SJSA1 (cell line): ENCODE measurements at places on chromosomes 2 and 18.

GRCh38 chr2:219728991-219729487 lies 101.6 kb downstream of the SLC4A3 start:
- DNase-seq: no peak

DNA sequence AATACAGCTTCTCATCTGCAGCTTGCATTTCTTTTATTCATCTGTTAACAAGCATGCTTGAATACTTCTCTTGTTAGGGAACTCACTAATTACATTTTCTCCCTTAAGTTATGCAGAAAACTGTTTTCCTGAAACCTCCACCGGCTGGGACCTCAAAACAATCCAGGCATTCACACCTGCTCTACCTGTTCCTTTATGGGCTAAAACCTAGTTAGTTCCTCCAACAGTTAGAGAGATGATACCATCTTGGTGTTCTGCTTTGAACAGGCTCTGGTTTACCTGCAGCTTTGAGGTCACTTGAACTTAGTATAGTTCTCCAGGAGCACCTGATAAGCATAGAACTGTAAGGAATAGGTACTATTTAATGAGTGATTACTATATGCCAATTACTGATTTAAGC lies 6.1 kb downstream of the PLEK start:
- DNase-seq: no peak

DNA sequence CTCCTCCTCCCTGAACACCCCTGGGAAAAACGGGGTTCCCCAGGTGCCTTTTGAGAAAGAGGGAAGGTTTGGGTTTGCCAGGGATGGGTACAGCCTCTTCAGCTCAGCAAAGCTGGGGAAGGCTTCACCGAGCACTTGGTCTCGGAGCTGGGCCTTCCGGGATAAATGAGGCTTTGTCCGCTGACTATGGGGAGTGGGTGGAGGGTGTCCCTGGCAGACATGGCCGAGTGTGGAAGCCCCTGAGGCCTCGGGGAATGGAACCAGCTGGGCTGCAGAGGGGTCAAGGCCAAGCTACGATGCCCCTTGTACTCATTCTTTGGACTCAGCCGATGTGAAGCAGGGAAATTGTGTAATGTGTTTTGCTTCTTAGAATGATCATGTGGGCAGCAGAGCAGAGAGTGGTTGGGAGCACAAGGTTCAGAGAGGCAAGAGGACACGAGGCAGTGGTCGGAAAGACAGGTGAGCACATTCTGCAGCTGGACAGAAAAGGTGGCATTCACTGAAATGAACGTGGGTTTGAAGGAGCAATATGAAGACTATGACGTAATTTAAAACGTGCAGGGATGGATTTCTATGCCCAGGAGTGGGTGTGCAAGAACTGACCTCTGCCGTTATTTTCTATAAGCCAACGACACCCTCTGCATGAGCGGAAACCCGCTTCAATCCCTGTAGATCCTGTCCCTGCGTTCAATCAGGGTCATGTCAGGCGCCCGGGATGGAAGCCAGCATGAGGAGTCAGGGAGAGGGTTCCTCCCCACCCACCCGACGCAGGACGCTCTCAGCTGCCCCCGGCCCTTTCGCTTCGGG lies 142.6 kb downstream of the PXDN start:
- no peak for DNase-seq

GRCh38 chr2:186909095-186909494 lies 60.1 kb upstream of the ZSWIM2 start:
- DNase-seq: no peak

DNA sequence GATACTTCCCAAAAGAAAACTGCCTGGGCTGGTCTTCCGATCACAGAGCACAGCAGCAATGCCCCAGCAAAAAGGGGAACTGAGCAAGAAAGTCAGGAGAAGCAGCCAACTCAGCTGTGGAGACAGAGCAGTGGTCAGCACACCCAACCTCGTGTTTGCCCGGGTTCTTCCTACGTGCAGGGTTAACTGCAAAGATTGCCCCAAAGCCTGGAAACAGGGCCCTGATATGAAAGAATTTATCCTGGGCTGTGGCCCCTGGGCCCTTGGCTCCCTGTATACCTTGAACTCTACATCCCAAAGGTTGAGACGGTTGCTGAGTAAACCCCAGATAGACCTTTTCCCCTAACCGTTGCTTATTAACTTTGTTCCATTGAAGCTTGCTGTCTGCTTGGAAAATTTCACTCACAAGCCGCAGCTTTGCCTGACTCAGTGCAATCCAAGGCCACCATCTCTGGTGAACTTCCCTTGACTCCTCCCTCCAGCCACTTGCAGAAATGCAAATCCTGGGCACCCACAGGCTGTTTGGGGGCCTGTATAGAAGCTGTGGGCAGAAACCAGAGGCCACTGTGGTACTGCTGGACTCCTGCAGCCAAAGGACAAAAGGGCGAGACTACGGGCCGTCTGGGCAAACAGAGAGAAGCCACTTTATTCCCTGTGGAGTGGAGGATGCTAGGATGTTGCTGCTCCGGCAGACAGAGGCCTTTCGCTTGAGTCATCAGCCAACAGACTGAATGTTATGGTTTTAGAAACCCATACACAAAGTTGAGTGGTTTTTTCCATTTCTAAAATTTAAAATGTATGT lies 18.2 kb downstream of the NRP2 start:
- DNase-seq: peak; percentile 91

DNA sequence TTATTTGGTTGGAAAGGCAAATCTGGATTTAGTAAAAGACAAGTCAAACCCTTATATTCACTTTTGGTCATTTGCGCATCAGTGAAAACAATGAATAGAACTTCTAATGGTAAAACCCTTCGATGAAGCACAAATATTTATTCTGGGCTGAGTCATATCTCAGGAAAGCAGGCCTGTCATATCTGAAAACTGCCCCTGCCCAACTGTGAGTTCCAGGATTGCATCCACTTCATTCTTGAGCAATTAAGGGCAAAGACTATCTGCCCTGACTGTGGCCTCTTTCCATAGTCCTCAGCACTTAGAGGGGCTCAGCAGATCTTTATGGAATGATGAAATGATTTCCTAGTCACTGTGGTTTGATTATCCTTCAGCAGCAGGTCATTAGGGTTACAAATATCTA lies 795.2 kb upstream of the ID2 start:
- DNase-seq: peak; percentile 23

GRCh38 chr2:184793176-184793575 lies 194.8 kb downstream of the ZNF804A start:
- DNase-seq: no peak

GRCh38 chr2:58155160-58155778 lies 85.9 kb downstream of the FANCL start:
- DNase-seq: no peak

DNA sequence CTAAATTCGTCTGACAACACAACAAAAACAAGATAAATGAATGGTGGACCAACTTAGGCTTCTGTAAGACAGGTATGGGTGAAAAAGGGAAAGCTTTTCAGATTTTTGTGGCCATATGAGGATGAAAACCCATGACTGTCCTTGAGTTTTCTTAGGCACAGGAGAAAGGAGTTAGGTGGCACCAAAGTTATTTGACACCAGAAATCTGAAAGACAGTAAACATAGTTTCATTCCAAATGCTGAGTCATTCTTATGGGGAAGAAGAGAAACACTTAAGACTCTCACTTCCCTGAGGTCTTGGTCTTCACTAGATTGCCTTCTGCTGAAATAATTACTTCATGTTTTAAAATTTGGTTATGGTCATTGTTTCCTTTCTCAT lies 5.2 kb upstream of the GPD2 start:
- DNase-seq: no peak

DNA sequence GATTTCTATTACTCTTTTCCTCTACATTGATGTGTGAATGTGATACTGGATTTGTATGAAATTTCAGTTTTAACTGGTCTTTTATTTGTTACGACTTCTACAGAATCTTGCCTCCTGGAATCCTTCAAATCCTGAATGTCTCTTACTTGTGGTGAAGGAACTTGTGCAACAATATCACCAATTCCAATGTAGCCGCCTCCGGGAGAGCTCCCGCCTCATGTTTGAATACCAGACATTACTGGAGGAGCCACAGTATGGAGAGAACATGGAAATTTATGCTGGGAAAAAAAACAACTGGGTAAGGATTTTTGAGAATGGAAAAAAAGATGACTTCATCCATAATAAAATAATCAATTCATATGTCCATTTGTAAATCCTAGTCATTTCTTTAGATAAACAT lies 134.6 kb downstream of the BABAM2 start:
- DNase-seq: no peak

- no peak for DNase-seq
Measured at GRCh38 chr2:44135771-44136170, 32.9 kb upstream of the PPM1B start.

DNA sequence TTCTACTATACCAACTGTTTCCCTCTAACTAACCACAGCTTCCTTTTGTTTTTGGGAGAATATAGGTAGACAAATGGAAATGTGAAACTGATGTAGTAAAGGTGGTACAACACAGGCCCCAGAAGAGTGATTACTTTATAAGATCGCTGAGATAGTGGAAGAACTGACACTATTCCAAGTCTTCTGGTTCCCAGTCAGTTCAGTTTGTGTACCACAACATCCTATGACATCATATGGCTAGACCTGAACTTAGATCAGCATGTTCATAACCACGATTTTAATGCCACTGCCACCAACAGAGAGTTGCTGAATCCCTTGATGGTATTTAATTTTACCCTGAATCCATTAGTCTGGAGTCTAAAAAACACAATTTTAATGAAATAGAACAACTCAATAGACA lies 328.9 kb downstream of the GPD2 start:
- no peak for DNase-seq

DNA sequence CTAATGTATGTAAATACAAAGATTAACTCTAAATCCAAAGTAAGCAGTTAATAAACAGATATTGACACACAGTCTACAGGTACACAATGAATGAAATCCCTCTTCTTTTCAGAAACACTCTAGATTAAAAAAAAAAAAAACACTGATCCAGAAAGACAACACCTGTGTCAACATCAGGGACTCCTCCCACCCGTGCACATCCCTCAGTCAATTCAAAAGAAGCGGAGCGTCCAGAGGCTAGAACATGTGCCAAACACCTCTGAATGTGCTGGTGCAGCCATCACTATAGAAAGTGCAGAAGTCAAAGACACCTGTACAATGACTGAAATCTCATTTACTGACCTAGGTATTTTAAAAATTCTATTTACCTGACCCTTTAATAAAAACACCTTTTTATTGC lies 622.6 kb upstream of the ID2 start:
- no peak for DNase-seq

DNA sequence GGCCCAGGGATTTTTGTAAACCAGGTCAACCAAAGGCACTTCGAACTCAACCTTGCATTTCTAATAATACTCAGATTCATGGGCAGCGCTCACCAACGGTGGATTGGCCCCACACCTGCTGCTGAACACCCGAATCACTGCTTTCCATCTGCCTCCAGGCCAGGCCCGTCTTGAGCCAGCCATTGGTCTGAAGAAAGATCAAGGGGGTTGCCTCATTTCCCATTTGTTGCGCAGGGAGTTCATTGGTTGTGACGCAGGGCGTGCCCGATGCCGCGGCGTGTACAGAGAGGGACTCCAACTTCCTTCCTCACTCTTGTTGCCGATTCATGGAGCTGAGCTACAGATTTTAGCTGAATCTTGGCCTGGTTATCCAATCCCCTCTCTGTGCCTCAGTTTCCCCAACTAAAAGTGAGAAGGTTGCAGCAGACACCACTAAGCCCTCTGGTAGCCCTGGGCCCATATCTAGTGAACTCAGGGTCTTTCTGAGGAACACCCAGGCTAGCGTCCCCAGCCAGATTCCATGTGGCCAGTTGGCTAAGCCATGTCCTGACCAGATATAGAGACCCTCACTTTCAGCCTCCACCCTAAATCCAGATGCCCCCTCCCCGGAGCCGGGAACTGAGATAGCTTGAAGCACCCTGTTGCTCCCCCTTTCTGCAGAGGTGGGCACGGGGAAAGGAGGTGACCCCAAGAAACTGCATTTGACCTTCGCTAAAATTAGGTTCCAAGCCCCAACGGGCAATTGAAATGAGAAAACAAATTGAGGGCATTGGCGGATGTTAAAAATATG lies 60.9 kb upstream of the HPCAL1 start:
- DNase-seq: no peak

DNA sequence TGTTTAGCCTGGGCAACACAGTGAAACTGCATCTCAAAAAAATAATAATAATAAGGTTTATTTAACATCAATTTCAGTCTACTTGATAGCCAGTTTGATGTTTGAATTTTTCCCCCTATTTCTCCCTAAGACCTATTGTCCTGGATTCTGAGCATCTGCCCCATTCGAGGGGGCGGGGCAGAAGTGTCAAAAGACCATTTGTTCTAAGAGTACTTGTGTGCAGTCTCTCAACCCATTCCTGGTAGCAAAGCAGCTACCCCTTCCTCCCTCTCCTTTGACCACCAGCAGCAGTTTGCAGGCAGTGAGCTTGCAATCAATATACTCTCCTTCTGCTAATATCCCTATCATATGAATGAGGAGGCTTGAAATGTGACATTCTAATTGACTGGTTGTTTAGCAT lies 71.9 kb downstream of the VWC2L start:
- DNase-seq: no peak

DNA sequence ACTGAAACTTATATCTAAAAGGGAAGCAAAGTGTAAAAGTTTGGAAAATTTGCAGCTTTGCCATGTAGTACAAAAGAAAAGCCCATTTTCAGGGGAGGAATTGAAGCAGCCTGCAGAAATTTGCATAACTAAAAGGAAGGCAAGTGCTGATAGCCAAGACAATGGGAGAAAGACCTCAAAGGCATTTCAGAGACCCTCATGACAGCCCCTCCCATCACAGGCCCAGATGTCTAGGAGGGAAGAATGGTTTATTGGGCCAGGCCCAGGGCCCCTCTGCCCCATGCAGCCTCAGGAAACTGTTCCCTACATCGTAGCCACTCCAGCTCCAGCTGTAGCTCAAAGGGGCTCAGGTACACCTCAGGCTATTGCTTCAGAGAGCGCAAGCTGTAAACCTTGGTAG lies 14.4 kb upstream of the WDR75 start:
- DNase-seq: no peak

DNA sequence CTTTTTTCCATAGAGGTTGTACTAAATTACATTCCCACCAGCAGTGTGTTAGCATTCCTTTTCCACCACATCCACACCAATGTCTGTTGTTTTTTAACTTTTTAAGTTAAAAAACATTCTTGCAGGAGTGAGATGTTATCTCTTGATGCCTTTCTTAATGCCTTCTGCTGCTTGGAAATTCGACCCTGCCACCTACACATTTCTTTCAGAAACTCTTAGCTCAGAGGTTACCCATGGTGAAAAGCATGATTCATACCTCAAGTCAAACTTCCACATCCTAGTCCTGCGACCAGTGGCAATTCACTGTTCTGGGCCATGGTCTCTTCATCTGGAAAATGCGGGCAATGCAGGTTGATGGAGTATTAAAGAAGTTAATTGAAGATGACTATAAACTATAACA lies 12.7 kb upstream of the HNMT start:
- DNase-seq: no peak

DNA sequence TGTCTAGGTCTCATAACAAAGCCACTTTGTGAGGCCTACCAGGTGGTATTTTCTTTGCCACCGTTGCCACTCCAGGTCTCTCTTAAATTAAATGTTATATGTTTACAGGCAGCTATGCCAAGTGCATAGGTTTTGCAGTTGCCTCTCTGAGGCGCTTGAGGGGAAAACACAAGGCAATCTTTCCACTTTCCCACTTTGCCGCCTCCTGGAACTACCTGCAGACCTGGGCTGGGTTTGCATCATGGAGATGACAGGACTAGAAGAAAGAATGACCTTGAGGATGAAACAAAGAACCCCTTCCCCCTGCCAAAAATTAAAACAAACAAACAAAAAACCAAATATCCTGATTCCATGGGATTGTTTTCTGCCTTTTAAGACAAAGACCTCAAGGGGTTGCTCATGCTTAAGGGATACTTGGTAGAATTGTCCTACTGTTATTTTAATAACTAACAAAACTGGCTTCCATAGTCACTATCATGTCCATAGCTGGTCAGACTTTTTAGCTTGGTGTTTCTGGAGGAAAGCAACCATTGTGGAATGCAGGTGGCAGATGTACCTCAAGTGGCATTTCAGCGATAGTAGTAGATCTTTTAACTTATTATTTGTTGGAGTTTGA lies 159.9 kb downstream of the PRPF40A start:
- no peak for DNase-seq
